ENCODE measurements at places on chromosomes 1 and 21.

GRCh38 chr21:42404539-42404938 is 837 bp downstream of the UBASH3A start:
- no peak for DNase-seq

DNA sequence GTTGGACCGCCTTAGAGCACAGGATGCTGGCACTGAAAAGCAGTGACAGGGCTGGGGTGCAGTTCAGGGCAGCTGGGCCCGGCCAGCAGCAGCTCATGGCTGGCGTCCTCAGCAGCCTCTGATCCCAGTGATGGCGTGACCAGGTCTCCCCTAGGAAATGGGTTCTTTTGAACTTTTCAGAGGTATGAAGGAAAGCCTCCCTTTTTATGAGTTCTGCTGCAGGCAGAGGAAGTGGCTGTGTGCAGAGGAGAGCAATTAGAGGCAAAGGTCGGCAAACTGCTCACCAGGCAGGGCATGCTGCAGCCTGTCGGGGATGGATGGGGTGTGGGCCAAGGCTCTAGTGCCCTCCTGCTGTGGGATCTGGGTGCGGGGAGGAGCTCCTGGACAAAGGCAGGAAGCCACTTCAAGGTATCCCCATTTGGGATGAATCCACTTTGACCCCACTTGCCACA is 45.6 kb upstream of the RAB4A start:
- no peak for DNase-seq

GRCh38 chr1:236315092-236315491 is 33.3 kb upstream of the ERO1B start:
- DNase-seq: no peak

- no peak for DNase-seq
These were observed 364.2 kb upstream of the VAMP3 start for GRCh38 chr1:7406641-7407543.

DNA sequence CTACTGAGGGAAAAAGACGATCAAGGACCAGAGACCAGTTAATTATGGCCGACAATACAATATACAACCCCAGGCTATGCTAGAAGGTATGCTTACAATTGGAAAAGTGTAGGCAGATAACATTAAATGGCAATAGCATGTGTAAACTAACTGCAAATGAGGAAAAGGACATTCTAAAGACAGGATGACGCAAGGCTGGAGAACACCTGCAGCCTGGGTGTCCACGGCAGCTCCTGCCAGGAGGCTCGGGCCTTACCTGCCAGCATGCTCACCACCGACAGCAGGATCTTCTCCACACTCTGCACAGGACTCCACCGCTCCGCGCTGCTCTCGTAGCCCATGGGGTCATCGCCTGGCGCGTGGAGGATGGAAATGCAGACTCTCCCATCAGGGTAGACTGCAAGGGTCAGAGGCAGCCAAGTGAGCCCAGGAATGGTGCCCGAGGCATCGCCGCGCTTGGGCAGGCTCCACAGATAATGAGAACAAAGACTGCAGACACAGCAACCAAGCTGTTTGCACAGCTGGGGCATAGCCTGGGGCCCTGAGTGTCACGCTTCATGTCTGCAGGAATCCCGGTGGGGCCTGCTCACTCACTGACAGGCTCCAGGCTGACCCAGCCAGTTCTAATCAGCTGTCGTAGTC is 28.2 kb downstream of the UBE2G2 start:
- DNase-seq: no peak

GRCh38 chr1:243253926-243254232 is 1.2 kb downstream of the CEP170 start:
- DNase-seq: no peak

- no peak for DNase-seq
These were observed 9.8 kb downstream of the GREM2 start for GRCh38 chr1:240602189-240602588.

- DNase-seq: no peak
These were observed 14.2 kb downstream of the UCK2 start for GRCh38 chr1:165841582-165842017.

- DNase-seq: peak; percentile 60
These were observed 150.5 kb upstream of the RUNX3 start for GRCh38 chr1:25080294-25081209.

GRCh38 chr1:214146523-214146922 is 134.4 kb upstream of the SMYD2 start:
- no peak for DNase-seq

DNA sequence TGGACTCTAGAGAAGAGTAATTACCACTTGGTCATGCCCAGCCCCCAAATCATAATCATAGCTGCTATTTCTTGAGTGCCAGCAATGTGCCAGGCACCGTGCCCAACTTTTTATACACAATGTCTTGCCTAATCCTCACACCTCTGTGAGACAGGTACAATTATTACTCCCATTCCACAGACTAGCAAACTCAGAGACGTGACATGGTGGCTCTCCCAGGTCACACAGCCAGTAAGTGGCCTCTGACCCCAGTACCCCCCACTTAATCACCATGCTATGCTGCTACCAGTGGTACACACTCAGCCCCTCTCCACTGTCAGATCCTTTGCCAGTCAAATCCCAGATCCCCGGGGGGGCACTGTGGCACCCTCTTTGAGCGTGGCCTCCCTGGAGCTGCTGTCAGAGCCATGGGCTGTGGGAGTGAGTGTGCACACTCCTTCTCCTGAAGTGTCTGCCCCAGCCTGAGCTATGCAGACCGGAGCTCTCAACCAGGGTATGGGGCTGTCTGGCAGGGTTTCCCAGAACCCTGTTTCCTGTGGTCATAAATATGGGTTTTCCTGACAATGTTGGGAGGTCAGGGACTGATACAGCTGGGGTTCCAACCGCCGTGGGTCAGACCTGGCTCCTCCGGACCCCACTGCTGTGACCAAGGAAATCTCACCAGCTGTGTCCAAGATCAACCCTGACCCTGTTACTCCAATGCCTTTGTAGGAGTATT is 51.8 kb downstream of the LACTBL1 start:
- DNase-seq: no peak

- no peak for DNase-seq
These were observed 36.5 kb upstream of the PDE9A start for GRCh38 chr21:42616941-42617340.

DNA sequence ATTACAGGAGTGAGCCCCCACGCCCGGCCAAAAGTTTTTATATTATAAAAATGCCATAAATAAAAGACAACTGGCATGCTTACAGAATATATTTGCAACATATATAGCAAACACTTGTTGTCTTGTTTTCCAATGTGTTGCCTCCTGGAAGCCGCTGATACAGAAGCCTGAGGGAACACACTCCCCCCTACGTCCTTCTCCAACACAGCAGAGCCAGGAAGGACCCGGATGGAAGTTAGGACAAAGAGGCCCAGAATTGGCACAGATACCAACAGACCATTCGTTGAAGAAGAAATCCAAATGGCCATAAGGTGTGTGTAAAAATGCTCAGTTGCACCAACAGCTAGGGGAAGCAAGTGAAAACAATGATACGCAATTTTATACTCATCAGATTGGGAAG is 1.3 kb upstream of the PLA2G5 start:
- no peak for DNase-seq

- DNase-seq: no peak
These were observed 9.2 kb downstream of the BACH1 start for GRCh38 chr21:29307718-29308455.

DNA sequence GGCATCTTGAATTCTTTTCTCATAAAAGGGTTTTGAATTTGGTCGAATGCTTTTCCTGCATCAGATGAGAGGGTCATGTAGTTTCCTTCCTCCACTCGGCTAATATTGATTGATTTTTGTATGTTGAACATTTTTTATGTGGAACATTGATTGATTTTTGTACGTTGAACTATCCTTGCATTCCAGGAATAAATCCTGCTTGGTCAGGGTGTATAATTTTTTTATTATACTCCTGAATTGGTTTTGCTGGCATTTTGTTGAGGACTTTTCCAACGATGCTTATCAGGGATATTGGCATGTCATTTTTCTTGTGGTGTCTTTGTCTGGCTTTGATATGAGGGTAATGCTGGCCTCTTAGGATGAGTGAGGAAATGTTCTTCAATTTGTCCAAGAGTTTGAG is 8.5 kb downstream of the TMEM240 start:
- no peak for DNase-seq

- no peak for DNase-seq
These were observed 579 bp downstream of the PTCH2 start for GRCh38 chr1:44842486-44842861.

DNA sequence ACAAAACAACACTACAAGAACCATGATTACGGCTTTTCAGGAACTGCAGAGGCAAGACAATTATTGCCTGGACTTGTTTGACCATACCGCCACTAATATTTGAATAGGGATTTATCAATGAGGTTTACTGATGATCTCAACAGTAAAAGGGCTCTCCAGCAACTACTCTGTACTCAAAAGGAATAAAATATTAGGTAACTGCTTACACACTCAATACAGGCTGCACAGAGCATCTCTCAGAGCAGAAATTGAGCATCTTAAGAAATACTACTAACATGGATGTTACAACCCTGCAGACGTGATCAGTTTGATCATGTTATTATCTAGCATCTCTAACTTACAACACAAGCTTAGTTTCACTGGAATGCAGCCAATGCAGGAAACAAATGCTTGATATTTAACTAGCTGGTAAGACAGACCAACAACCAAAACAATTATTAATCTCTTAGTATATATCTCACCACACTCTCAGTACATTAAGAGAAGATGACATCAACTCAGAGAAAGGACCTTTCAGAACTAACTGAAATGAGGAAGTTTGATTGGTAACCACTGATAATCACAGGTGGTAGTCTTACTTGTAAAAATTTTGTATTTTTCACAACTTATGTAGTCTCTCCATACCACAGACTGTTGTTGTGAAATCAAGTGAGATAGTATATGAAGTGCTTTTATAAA is 52.2 kb downstream of the PUM1 start:
- no peak for DNase-seq

- peak; percentile 74 for DNase-seq
These were observed 1.9 kb downstream of the IGSF8 start for GRCh38 chr1:160096274-160097116.

DNA sequence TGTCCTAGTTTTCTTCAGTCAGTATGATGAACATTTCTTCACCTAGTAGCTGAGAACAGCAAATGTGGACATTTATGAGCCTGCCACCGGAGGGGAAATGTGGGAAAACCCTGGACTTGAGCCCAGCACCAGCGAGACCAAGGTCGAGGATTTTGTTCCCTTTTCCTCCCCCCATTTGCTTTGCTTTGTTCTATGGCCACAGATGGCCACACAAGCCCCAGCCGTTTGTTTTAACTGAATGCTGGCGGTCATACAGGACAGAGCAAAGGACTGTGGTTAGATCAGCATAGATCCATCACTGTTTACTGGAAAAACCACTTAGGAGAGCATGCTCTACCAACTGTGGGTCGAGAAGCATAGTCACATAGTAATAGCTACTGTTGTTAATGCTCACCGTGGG is 20.9 kb downstream of the SH2D2A start:
- DNase-seq: no peak

DNA sequence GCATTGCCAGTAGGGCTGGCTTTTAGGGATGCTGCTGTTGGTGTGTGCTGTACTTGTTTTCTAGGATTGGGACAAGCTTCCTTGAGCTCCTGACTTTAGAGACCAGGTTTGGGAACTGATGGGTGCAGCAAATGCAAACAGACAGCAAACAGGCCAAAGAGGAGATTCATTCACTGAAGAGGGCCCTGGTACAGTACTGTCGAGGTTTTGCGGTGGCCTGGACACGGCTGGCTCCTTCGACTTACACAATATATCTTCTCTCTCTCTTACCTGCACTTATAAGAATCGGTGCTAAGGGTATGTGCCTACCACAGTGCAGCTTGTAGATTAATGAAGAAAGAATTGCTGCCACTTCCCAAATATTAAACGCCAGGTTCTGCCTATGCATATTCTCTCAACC is 44.6 kb downstream of the ATP1A1 start:
- DNase-seq: no peak

- DNase-seq: no peak
These were observed 140.8 kb downstream of the CHRM3 start for GRCh38 chr1:239527051-239527693.

DNA sequence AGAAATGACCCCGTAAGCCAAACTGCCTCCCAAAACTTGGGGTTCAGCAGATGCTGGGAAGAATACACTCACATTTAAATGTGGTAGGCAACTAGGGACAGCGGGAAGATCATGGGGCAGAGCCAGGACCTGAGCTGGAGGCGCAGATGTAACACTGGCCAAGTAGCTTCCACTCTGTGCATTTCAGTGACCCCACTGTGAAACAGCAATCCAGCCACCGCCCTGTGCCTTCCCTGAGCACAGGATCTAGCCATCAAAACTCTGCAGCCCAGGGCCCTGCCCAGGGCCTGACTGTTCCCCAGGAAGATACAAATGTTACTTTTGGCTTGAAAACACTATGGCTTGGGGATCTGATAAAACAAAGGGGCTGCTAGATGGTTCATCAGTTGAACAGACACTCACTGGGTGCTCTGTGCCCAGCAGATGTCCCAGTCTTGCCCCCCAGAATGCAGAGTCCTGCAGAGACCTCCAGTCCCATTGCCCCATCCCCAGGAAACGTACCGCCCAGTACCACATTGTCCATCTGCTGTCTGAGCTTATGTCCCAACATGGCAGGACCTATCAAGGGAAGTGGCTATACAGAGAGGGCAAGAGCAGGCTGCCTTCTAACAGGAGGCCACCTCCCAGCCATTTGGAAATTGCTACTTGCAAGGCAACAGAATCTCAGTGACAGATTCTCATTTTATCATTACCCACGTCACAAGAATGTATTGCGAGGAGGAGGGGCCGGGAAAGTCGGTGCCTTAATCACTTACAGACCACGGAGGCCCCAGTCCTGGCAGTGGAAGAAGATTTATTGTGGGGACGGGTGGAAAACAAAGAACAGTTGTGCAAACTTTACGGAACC is 124.0 kb downstream of the DMRTB1 start:
- DNase-seq: no peak

GRCh38 chr1:198167436-198167934 is 10.7 kb downstream of the NEK7 start:
- DNase-seq: no peak

DNA sequence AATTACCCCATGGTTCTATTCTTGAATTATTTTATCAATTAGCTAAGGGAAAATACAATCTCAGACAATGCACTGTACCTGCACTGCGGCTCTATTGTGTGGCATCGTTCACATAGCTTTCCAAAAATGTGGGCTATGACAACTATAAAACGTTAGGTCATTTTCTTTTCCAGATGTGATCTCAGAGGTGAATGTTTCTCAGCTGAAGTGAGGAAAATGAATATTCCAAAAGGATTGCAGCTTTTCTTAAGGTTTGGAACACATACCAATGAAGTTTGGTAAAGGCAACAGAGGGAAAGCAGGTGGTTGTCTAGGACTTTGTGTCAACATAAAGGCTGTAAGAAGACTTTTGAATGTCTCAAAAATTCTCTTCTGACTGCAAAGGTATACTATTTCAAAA is 105.5 kb downstream of the NRIP1 start:
- DNase-seq: no peak

- no peak for DNase-seq
These were observed 2.2 kb downstream of the RUNX1 start for GRCh38 chr21:35046880-35047229.

DNA sequence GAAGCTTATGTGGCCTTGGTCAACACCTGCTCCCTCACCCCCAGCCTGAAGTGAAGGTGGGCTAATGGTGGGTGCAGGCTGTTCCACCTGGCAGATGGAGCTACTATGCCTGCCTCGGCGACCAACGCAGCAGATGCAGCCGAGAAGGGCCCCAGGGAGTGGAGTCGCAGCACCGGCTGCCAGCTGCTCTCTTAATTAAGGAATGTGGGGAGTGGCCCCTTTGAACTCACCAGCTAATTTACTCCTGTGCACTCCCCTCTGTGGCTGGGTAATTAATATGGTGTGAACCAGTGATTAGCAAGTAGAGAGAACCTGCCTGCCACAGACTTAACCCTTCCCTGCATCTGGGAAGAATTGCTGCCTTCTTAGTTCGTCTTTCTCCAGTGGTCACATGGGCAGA is 3.3 kb upstream of the SLAMF8 start:
- DNase-seq: no peak
